Stimulated activated CD4-positive, alpha-beta T cell treated with anti-CD3 and anti-CD28 coated beads, Interleukin-15, amount 100 ng/mL, for 1 hour (primary cell): ENCODE measurements at places on chromosomes 12 and 14.

DNA sequence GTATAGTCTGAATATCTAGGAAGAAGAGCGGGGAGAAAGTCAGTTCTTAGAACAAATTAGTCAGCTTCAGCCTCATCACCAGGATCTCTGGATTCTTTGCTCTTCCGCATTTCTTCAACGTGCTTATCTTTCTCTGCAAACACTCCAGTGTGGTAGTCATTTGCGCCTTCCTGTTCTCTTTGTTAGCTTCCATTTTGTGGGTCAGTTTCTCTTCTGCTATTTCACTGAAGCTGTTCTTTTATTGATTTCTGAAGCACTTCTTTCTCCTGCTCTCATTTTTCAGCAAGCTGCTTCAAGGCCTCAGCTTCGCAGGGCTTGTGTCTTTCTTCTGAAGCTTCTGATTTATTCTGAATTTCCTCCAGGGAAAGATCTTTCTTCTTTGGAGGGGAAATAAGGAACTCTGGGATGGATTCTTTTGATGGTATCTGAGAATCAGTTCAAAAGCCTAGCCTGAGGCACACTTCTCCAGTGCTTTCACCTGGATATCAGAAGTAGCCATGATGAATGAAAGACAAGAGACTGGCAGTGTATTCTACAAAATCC lies 13.5 kb downstream of the AMN1 start:
- DNase-seq = no peak

DNA sequence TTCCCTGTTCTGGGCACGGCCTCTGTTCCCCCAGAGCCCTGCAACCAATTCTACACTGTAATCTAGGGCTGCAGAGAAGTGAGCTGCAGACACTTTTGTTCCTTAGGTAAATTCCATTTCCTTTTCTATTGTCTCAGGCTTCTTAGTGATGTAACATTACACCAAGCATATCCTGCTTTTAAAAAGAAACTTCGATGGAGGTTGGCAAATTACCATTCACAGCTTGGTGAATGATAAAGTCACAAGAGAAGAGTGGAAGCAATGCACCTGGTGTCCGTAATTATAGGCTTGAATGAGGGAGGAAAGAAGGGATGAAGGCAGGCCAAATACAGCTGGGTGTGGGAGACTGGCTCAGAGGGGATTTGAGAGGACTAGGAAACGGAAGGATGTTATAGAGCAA lies 68.6 kb downstream of the PPM1A start:
- no peak for DNase-seq

DNA sequence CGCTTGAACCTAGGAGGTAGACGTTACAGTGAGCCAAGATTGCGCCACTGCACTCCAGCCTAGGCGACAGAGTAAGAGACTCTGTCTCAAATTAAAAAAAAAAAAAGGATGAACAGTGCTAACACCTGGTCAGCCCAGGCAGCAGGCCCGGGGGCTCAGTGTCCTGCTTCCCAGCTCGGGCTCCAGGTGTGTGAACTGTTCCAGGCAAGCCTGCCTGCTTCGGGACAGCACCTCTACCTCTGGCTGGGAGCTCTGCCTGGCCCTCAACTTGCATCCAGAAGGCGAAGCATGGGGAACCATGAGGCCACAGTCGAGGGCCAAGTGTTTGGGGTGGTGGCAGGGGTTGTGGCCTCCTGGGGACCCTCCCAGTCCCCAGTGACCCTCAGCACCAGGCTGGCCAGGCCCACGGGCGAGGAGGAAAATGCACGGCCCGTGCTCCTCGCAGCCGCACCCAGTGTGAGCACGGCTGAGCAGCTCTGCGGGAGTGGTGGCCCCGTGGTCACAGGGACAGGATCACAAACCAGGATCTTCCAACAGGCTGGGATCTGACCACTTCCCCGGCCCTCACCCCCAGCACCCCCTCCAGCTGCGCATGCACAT lies 15.5 kb downstream of the CDCA4 start:
- DNase-seq = no peak

GRCh38 chr12:18849080-18849479 lies 111.2 kb downstream of the CAPZA3 start:
- DNase-seq = no peak

- no peak for DNase-seq
Observed at GRCh38 chr14:24631749-24632335, 2.1 kb downstream of the GZMB start.

- no peak for DNase-seq
Observed at GRCh38 chr12:1350934-1351240, 243.5 kb downstream of the FBXL14 start.

- no peak for DNase-seq
Observed at GRCh38 chr14:67943947-67944346, 124.4 kb downstream of the RAD51B start.

DNA sequence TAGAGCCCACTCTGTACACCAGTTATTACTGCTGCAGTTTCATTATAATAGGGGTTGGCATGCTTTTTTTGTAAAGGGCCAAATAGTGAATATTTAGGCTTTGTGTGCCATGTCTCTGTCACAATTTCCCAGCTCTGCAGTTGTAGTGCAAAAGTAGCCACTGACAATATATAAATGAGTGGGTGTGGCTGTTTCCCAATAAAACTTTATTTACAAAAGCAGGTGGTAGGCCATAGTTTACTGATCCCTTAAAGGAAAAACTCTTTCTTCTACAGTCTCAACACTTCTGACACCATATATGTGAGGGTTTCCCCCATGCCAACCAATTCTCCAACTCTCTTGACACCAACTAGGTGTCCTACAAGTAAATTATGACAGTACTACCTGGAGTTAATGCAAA lies 110.2 kb upstream of the NAP1L1 start:
- DNase-seq = no peak

DNA sequence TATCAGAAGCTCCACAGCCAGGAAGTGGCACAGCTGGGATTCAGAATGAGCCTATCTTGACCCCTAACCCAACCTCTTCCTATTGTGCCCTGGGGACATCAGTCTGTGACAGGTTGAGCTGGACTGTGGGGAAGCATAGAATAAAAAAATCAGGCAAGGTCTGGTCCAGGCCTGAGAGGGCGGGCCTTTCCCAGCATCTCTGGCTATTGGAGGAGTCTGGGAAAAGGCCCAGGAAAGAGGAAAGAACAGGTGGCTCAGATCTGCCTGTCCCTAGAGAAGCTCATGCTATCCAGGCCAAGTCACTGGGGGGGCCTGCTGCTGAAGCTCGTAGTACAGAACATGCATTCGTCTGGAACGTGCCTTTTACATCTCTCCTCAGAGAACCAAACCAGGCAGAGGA lies 100.5 kb downstream of the PPM1H start:
- DNase-seq = no peak

- no peak for DNase-seq
Observed at GRCh38 chr12:89875225-89875624, 166.6 kb upstream of the ATP2B1 start.

GRCh38 chr14:49975276-49975675 lies 82.4 kb downstream of the ARF6 start:
- no peak for DNase-seq

DNA sequence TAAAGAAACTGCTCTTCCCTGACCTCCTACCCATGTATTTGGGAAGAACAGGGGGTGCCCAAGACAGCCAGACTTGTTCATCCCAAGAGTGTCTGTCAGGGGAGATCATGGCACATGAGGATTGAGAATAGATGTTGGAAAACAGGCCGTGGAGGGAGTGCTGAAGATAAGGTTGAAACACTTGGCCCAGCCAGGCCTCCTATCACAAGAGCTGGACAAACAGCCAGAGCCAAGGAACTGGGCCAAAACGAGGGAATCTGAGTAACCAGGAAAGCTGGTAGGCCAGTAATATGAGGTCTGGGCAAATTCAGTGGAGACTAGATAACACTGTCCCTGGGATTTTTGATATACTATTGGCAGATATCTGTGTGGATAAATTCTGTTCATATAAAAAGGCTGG lies 161.7 kb downstream of the TMX1 start:
- DNase-seq = no peak

DNA sequence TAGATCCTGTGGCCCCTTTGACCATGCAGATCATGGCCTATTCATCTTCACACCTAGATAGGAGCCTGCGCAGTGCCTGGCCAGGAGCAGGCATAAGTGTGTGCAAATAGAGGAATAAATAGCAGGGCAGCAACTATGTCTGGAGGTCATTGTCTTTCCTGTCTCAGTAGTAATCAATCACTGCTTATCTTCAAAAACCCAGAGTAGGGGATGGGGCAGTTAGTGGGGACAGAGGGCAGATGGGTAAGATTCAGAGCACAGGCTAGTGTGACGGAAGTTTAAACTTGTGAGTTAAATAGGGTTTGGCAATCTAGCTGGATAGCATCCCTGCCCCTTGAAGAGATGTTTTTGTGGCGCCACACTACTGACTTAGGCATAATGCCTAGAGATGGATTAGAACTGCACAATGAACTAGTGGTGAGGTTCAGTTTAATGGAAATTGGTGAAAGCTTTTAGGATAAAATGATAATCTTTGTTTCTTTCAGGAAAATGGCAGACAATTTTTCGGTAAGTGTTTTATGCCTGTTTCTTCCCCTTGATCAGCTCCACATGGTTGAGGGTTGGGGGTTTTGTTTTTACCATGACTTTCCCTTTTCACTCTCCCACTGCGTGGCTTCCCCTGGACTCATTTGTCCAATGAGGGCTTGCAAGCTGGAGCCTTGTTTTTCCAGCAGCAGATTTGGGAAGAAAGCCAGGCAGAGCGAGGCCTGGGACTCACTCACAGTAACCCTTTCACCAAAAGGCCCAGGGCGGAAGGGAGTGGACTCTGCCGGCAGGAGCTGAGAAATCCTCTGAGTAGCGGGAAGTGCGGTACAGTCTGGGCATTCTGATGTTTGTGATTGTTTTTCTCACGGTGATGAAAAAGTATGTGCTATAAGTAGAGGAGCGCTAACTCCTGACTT lies 8.1 kb downstream of the LGALS3 start:
- no peak for DNase-seq

DNA sequence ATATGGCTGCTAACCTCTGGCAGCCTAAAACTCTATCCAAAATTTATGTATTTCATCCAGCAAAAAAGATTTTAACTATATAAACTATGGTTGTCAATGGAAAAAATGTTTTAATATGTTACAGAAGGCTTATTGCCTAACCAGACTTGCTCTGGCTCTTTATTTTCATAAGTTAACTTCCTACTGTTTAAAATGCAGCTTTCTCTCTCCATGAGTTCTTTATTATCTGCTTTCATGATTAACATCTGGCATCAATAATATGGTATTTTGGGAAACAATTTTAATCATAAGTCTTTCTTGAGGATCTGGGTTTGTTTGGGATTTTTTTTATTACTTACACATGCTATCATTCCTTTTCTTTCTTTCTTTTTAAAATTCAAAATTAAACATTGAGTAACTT lies 20.5 kb downstream of the KERA start:
- no peak for DNase-seq

DNA sequence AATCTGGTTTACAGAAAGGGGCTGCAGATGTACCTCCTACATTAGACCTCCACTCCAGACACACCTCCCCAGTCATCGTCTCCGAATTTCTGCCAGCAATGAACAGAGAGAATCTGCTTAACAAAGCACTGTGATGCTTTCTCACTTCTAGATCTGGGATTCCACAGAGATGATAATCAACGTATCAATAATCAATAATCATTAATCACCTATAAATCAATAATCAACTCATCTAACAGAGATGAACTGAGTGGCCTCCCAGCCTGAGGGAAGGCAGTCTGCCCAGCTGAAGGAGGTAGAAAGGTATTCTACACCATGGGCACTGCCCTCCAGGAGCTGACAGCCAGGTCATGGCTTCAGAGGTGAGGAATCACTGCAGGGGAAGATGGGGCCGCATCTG lies 183.2 kb downstream of the TMEM132D start:
- no peak for DNase-seq

- no peak for DNase-seq
Observed at GRCh38 chr14:35159742-35160409, 37.5 kb downstream of the PRORP start.

GRCh38 chr14:102097441-102098135 lies 10.7 kb upstream of the HSP90AA1 start:
- no peak for DNase-seq

DNA sequence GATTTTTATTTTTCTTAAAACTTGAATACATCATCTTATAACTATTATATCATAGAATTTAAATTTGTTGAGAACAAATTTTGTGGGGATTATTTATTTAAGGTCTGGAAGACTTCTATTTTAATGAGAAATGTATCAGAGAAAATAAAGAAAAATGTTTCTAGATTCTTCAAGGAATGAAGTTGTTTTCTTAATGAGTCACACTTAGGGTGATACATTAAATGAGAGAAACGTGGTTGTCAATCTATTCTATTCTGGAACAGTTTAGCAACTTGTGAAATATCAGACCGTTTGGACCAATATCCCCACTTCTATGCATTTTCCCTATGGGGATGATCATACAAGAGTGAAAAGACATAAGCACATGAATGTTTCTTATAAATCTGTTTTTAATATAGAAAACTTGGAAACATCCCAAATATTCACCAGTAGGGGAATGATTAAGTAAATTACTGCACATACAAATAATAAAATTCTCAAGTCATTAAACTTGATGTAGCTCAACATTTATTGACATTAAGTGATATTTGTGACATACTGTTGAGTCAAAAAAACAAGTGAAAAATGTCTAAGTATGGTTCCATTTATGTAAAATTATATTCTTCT lies 88.5 kb downstream of the E2F7 start:
- DNase-seq = no peak

DNA sequence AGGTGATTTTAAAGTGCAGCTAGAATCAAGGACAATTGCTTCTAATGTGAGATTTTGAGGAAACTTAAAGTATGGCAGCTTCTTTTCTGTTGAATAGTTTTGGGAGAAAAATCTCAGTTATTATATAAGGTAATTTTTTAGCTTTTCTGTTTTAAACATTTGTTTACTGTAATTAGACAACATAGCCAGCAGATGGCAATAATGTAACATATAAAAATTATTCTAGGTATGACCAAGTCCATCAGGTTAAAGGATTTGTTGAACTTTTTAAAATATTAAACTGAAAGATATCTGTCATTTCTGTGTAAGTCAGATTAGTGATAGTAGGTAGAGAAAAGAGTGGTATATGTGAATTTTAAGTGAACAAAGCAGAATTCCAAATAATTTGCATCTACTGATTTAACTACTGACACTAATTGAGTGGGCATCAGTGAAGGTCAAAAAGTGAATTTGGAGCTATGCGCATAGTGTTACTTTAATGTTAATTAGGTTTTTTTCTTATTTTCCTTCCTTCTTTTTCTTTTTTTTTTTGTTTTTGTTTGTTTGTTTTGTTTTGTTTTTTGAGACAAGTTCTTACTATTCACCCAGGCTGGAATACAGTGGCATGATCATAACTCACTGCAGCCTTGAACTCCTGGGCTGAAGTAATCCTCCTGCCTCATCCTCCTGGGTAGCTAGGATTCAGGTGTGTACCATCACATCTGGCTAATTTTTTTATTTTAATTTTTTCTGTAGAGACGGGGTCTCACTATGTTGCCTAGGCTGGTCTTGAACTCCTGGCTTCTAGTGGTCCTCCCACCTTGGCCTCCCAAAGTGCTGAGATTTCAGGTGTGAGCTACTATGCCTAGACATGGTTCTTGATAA lies 18.6 kb downstream of the PRORP start:
- no peak for DNase-seq

DNA sequence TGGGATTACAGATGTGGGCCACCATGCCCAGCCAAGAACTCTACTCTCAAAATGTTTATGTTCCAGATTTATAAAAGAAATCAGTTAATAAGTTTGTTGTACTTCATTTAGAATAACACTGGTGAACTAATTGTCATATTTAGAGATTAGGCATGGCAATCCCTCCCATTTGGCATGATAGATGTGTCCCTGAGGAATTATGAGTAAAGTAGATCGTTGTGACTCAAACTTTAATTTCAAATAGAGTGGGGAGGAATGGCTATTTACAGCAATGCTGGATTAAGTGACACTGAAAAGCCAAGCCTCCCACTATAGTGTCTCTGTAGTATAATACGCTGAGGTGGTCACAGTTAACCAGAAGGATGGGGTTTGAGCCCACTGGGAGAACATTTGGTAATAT lies 39.3 kb upstream of the RTRAF start:
- no peak for DNase-seq
